ENCODE measurements at places on chromosomes 6 and 20.

DNA sequence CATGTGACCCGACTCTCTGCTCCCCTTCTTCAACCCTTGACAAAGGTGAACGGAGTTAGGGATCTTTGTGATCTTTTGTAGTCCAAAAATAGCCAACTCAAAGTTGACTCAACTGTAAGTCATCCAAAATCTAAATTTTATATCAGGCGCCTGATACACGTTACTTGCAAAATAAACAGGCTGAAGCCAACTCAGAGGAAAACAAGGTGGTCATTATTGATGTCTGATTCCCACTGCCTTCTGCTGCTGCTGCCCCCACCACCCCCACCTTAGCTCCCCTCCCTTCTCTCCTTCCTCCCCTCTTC lies 13.2 kb upstream of the RNF8 start:
- no peak for DNase-seq

GRCh38 chr6:40671001-40671693 lies 84.0 kb upstream of the LRFN2 start:
- no peak for DNase-seq

DNA sequence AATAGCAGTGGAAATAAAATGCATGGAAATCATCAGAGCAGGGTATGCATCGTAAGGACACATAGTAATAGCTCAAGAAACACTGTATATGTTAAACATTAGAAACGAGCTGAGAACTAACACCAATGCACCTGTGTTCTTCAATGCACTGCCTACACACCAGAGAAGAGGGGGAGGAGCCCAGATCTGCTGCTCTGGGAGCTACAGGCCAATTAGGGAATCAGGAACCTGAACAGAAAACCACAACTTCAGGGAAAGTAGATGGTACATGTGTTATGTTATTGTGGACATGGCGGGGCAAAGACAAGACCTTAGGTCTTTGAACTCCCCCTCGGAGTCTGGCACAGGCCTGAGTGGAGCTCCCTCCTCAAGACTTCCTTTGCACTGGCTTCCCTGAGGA lies 39.7 kb downstream of the RIPOR3 start:
- no peak for DNase-seq

- no peak for DNase-seq
Observed at GRCh38 chr6:147507162-147508041, 1.1 kb upstream of the SAMD5 start.

- no peak for DNase-seq
Observed at GRCh38 chr20:60642541-60642940, 609.5 kb upstream of the CDH4 start.

DNA sequence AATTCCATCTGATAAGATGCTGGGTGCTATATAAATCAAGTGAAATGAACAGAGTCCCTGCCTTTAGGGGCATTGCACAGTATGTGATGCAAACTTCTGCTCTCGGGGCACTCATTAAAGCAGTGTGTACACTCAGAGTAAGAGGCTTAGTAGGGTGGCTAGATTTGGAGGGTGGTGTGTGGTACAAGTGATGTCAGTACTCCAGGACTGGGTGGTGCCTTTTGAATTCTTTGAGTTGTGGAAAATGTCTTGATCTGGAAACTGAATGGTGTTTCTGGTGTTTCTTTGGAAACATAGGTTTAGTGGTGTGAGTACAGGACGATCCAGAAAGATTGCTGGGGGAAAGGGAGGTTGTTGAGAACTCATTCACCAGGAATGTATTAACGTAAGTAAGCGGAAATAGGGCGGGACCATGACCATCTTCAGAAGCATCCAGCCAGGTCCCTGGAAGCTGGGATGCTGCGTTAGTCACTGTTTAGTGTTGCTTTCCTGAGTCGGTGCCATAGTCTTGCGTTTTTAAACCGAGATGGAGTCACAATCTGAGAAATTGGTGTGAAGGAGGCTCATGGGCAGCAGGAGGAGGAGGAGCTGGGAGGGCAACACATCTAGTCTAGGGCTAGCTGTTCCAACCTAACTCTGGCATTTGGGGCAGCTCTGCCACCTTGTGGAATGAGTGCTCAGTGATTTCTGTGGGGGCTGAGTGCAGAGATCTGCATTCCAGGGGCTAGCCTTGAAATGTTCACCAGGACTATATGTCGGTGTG lies 70.3 kb downstream of the SCAND1 start:
- peak; percentile 39 for DNase-seq

All from stimulated activated CD4-positive, alpha-beta T cell treated with anti-CD3 and anti-CD28 coated beads, TNF-alpha, amount 100 ng/mL, for 48 hours (primary cell).